ENCODE measurements at places on chromosomes 4 and X.

DNA sequence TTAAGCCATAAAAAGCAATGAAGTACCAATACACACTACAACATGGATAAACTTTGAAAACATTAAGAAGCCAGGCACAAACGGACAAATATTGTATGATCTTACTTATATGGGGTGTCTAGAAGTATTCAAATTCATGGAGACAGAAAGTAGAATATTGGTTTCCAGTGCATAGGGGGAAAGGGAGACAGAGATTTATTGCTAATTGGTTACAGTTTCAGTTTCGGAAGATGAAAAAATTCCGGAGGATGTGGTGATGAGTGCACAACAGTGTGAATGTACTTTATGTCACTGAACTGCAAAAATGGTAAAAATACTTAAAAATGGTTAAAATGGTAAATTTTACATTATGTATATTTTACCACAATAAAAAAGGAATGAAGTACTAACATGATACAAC, 5.1 kb upstream of the PRDX4 start:
- DNase-seq, result no peak

DNA sequence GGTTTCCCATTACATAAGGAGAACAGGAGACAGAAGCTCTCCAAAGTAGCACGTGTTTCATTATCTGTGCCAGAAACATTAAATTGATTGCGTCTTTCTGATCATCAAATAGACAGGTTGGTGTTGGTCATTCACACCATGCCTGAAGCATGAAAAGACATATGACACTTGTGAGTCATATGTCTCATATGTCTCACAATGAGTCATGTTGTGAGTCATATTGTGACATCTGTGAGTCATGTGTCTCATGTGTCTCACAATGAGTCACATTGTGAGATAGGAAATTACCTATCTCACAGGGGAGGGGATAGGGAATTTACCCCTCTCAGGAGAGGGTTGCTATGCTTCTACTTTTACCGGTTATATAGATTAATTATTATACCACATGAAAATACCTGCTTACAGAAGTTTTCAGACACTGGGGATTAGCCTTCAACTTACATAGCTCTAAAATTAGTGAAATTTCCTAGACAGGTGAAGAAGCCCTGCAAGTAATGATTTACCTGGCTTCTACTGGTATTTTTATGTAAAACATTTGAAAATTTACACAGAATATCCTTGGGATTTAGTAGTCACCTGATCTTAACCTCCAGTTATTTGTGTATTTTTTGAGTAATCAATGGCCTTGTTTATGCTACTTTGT, 80.8 kb downstream of the NPFFR2 start:
- DNase-seq, result no peak

DNA sequence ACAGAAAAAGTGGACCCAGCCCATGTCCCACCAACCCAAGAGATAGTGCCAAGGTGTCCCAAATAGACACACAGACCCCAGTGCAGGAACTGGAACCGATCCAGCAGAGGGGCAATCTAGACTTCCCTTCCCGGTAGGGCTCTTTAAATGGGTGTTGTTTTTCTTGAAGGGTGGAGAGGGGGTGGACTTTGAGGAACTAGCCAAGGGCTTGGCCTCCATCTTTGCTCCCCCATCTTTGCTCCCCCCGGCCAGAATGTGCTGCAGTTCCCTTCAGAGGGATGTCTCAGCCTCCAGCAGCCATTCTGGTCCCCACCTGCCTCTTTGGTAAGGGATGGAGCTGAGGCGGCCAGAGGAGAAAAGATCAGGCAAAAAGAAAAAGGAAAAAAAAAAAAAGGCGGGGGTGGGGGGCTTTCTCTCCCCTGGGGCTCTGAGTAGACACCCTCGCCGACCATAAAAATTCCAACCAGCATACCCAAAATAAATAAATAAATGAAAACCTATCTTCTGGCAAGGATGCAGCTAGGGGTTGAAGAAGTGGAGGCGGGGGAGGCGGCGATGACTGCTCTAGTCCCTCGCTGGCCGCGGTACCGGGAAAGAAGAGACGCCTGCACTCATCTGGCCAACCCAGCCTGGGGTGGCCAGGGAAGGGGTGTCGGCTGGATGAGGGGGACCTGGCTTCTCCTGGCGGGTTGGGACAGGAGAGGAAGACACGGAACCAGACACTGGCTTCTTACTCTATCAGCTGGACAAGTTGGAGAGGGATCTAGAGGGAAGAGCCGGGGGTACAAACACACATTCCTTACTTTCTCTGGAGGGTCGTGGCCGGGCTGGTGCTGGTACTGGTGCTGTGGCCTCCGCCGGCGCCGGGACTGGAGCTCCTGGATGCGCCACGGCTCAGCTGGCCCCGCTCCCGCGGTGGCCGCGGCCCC, 38.5 kb upstream of the IQSEC2 start:
- DNase-seq, result no peak

DNA sequence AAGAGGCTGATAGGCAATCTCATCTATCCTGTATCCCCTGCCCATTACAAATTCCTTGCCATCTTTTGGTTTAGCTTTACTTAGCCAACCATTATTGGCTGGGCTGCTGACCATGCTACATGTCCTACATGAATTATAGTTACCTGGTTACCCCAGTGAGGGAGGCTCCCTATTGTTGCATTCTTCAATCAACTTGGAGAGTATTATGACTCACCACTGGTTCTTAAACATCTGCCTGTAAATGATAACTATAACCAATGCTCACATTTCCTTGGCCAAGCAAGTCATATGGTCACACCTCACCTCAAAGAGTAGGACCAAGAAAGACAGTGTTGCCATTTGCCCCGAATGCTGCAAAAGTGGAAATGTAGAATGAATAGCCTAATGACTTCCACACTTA, 297.6 kb downstream of the IL15 start:
- DNase-seq, result no peak

DNA sequence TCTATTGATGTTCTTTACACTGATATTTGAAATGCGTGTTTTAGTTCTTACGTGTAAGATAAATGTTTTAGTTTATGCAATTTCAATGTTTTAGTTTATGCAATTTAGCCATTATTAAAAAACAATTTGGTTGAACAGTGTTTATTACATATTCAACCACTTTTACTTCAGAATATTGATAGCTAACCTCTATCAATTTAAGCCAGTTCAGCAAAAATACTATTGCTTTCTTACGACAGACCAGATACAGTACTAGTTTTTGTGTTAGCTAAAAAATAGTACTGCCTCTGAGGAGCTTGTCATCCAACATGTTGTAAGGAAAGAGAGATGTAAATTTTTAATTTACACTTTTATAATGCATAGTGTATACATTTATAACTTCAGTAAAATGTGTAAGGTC, 361.7 kb upstream of the FAT1 start:
- DNase-seq, result no peak

DNA sequence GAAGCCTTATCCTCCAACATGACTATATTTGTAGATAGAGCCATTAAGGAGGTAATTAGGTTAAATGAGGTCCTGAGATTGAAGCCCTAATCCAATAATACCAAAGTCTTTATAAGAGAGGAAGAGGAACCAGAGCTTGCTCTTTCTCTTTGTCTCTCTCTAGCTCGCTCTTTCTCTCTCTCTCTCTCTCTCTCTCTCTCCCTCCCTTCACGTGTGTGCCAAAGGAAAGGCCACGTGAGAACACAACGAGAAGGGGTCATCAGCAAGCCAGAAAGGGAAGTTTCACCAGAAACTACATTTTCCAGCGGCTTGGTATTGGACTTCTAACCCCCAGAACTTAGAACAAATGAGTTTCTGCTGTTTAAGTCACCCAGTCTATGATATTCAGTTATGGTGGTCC, 1540.5 kb downstream of the C4orf33 start:
- no peak for DNase-seq

DNA sequence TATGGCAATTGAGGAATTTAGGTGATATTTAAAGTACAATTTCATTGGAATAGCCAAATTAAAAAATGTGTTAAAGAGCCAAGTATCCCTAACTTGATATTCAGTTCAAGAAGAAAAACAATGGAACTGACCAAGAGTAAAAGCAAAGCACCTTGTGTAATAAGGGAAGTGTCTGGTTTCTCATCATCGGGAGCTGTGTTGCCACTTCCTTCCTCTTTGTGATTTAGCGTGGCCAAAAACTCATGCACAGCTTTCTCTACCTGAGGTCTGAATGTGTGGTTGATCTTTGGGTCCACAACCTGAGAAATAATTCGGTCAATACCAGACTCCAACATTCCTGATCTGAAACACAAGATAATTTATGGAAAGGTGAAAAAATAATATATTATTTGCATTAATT, 12.4 kb downstream of the BOD1L1 start:
- no peak for DNase-seq

GRCh38 chrX:49029876-49030275, 13.3 kb downstream of the TFE3 start:
- DNase-seq, result no peak

DNA sequence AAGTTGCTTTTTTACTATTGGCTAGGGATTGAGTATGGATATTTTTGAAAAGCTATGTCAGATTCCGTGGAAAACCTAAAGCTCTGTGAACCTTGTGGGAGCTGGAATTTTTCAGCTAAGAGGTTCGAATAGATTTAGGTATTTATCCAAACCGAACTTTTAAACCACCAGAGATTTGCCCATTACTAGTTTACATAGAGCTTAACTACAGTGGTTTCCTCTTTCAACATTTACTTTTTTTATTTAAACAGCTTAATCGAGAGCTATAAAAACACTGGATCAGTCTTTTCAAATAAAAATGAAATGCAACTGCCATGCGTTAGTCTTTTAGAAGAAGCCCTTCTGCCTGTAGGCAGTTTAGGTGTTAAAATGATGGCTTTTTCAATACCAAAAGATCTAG, 377.0 kb downstream of the RPA4 start:
- DNase-seq, result no peak

DNA sequence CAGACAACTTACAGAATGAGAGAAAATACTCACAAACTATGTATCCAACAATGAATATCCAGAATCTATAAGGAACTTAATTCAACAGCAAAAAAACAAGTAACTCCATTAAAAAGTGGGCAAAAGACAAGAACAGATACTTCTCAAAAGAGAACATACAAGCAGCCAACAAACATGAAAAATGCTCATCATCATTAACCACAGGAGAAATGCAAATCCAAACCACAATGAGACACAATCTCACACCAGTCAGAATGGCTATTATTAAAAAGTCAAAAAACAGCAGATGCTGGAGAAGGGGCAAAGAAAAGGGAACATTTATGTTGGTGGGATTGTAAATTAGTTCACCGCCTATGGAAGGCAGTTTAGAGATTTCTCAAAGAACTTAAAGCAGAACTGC, 150.3 kb downstream of the FGF16 start:
- DNase-seq, result no peak

DNA sequence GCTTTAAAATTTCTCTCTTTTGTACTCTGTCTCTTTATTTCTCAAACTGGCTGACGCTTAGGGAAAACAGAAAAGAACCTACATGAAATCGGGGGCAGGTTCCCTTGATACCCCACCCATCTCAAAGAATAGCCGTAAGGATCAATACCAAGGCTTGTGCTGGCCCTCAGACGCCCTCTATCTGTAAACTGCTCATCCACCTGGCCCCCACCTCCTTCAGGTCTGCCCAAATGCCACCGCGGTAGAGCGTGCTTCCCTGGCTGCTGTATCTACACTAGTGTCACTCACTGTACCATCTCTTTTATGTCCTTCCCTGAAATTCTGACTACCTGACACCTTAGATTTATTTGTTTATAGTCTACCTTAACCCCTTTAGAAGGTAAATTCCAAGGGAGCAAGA, 62.8 kb downstream of the SMIM20 start:
- DNase-seq, result no peak

DNA sequence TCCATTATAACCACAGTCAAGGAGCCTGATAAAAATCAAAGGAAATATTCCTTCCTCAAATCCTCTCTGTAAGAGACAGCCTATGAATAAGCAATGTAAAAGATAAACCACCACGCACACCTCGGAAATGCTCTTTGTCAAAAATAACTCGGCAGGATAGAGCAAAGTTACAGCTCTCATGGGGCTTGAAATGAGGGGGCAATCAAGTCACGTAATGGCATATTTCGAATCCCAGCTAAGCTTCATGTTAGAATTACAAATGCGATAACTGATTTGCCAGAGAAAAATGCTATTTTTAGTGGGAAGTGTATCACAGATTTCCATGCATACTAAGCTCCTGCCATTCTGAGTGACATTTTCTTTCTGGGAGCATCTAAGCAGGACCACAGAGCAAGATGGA, 49.4 kb downstream of the EVC2 start:
- DNase-seq, result no peak

GRCh38 chrX:141341341-141341740, 99.0 kb upstream of the SPANXC start:
- DNase-seq, result no peak

DNA sequence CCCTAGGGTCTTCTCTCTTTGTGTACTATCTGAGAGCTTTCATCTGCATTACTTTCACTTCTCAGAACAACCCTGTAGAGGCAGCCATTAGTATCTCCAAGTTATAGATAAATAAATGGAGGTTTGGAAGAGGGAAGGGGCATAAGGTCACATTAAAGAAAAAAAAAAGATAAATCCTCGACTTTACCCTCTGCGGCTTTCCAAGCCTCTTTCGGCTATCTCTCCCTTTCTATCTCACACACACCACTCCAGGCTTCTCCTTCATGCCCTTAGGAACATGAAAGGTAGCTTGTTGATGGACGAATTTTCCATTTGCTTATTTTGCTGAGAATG, 660 bp upstream of the ARHGEF9 start:
- no peak for DNase-seq

DNA sequence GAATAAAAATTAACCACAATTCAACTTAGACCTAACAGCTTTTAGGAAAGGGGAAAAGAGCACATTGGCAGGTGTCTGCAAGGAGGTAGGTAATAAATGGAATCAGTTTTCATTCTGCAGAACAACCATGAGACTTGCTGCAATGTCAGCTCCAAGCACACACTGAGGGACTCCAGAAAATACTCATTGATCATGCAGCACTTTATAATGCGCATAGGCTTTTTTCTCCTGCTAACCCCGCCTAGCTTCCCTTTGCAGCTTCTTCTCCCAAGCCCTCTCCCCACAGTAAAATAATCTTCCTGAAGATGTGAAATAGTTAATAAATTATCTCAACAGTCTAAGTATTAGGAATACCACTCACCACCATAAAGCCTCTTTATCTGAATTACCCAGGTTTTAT, 36.9 kb downstream of the ANKRD17 start:
- no peak for DNase-seq

- DNase-seq, result no peak
Observed at GRCh38 chrX:80139564-80139963, 125.0 kb downstream of the TBX22 start.

DNA sequence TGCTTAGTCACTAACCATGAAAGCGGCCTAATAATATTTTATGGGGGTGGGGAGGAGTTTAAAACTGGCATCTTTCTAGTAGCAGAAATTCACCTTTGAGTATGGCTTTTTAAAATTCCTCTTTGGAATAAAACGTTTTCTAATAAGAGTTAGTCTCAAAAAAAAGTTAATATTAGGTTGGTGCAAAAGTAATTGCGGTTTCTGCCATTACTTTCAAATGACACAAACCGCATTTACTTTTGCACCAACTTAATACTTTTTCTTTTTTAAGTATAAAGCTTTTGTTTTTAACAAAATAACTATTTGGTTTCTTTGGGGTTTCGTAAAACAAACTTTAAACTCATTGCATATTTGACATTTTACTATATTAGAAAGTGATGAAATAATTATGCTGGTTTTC, 68.4 kb downstream of the FBXO8 start:
- DNase-seq, result no peak

GRCh38 chr4:181799561-181800069, 443.6 kb upstream of the TENM3 start:
- no peak for DNase-seq

GRCh38 chr4:153295131-153295755, 49.2 kb upstream of the MND1 start:
- DNase-seq, result no peak

- no peak for DNase-seq
Observed at GRCh38 chr4:146224326-146224966, 10.1 kb downstream of the REELD1 start.

- no peak for DNase-seq
Observed at GRCh38 chr4:99091216-99091575, 2.6 kb upstream of the ADH5 start.
